ENCODE measurements at places on chromosomes 3 and 15.

- peak overlapping the region; percentile 97 for H3K4me3 ChIP-seq
- no peak overlapping the region for H3K27ac ChIP-seq
- peaks cover 55% of the 10 kb centered on the region for H3K36me3 ChIP-seq
- peaks cover 4% of the 10 kb centered on the region for H3K27me3 ChIP-seq
- peaks cover 22% of the 10 kb centered on the region for H3K4me1 ChIP-seq
- DNase-seq: no peak
Measured at GRCh38 chr15:51969728-51970127, 1.9 kb downstream of the LEO1 start.

DNA sequence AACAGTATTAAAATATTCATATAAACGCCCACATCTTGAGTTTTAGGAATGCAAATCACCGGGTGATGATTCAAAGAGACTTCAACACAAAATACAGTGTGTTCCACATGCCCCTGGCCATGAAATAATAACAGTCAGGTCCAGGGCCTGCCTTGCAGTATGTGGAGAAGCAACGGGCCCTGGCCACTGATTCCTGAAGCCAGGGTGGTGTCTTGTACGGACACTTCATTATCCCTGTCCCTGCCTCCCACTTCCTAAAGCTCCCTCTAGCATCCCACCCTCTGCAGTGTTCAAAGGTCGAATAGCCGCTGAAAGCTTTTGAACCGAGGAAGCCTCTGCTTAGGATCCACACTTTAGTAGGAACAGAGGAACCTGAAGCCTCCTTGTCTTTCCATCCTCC is 50.4 kb upstream of the PCSK6 start:
- H3K4me1 ChIP-seq: peaks cover 20% of the 10 kb centered on the region
- no peak overlapping the region for H3K4me3 ChIP-seq
- H3K27ac ChIP-seq: no peak overlapping the region
- peaks cover 4% of the 10 kb centered on the region for H3K27me3 ChIP-seq

GRCh38 chr15:90869140-90869541 is 753 bp downstream of the FURIN start:
- no peak overlapping the region for H3K27ac ChIP-seq
- no peaks in the 10 kb centered on the region for H3K36me3 ChIP-seq
- H3K27me3 ChIP-seq: peaks cover 3% of the 10 kb centered on the region
- DNase-seq: no peak

- peaks cover 70% of the 10 kb centered on the region for H3K36me3 ChIP-seq
- no peak overlapping the region for H3K4me3 ChIP-seq
- no peak overlapping the region for H3K27ac ChIP-seq
- no peaks in the 10 kb centered on the region for H3K27me3 ChIP-seq
Measured at GRCh38 chr3:11410564-11410963, 138.4 kb downstream of the ATG7 start.

DNA sequence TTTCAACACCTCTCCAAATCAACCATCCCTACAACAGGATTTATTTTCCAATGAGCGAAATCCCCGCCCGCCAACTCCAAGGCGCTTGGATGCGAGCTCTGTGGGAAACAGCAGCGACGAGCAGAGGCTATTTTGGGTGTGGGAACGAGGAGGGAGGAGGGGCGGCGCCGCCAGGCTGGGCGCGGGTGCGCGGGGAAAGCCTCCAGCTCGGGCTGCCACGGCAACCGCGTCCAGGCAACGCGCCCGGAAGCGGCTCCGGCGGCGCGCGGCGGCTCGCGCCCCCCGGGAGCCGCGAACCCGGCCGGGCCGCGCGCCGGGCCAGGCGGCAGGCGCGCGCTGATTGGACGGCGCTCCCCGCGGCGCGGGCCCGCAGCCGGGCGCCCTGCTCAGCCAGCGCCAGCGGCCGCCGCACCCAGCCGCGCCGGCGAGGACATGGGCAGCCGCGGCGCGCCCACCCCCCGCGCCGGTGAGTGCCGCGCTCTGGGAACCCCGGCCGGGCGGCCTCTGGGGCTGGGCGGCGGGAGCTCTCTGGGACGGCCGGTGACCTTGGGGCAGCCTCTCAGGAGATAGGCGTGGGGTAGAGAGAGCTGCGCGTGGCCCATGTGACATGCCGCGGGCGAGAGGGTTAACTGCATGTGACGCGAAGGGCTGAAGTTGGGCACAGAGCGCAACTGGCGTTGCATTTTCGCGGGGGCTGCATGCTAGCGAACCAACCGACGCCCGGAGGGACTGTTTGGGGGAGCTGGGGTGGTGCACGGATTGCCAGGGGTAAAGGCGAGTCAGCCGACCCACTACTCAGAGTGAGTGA is at the start of gene FAM81A:
Gene FAM81A (plus strand): TSS at position 370 of the 808 bp plus-strand sequence. CDS start 20,441 bp downstream, outside the sequence.
- no peaks in the 10 kb centered on the region for H3K36me3 ChIP-seq
- peaks cover 14% of the 10 kb centered on the region for H3K4me1 ChIP-seq
- H3K27me3 ChIP-seq: peaks cover 85% of the 10 kb centered on the region

GRCh38 chr15:40832903-40833302 is 4.4 kb upstream of the PPP1R14D start:
- H3K27ac ChIP-seq: no peak overlapping the region
- DNase-seq: no peak
- H3K27me3 ChIP-seq: peaks cover 4% of the 10 kb centered on the region
- peaks cover 10% of the 10 kb centered on the region for H3K4me1 ChIP-seq
- no peak overlapping the region for H3K4me3 ChIP-seq

DNA sequence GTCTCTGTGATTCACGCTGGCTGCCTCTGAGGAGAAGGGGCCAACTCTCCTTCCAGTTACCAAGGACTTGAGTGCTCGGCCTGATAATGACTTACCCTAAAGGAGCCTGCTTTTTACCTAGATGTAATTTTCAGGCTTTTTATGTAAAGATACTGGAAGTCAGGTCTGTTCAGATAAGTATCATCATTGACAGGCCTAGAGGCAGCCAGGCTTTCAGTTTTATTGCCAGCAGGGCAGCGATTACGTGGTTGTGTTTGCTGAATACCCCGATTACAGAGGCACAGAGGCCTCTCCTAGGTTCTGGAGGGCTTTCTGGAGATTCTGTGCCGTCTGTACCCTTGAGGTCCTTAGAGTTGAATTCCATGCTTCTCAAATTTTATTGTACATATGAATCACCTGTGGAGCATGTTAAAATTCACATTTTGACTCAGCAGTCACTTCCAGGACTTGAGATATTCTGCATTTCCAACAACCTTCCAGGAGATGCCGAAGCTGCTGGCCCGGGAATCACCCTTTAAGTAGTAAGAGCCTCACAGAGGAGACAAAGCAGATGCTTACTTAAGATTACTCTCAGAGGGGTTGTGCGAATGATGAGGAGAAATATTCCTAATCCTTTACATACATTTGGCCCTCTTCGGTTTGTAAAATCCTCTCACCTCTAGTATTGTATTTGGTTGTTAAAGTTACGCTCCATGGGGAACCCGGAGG is 160.1 kb upstream of the BHLHE40 start:
- peaks cover 99% of the 10 kb centered on the region for H3K36me3 ChIP-seq
- H3K4me3 ChIP-seq: no peak overlapping the region
- peaks cover 10% of the 10 kb centered on the region for H3K27me3 ChIP-seq
- DNase-seq: no peak
- H3K4me1 ChIP-seq: peaks cover 26% of the 10 kb centered on the region

DNA sequence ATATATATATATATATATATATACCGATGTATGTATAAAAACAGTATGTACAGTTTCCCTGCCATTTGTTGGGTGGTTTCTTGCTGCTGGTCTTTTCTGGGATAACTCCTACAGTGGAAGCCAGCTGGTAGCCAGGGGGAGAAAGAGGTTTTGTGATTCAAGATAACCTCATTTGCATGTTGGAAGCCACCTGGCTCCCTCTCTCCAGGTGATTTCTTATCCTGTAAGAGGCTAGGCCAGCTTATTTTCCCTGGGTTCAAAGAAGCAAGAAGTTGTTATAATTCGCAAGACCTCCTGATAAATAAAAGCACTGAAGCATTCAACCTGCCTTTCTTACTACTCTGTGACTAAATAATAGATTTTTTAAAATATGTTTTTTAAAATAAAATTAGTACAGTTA is 443.3 kb downstream of the VGLL3 start:
- no peaks in the 10 kb centered on the region for H3K27me3 ChIP-seq
- H3K4me1 ChIP-seq: no peaks in the 10 kb centered on the region
- H3K4me3 ChIP-seq: no peak overlapping the region
- H3K27ac ChIP-seq: no peak overlapping the region

GRCh38 chr15:93515256-93516051 is 426.4 kb upstream of the RGMA start:
- DNase-seq: no peak
- H3K27me3 ChIP-seq: peaks cover 9% of the 10 kb centered on the region
- no peak overlapping the region for H3K4me3 ChIP-seq
- no peaks in the 10 kb centered on the region for H3K36me3 ChIP-seq

DNA sequence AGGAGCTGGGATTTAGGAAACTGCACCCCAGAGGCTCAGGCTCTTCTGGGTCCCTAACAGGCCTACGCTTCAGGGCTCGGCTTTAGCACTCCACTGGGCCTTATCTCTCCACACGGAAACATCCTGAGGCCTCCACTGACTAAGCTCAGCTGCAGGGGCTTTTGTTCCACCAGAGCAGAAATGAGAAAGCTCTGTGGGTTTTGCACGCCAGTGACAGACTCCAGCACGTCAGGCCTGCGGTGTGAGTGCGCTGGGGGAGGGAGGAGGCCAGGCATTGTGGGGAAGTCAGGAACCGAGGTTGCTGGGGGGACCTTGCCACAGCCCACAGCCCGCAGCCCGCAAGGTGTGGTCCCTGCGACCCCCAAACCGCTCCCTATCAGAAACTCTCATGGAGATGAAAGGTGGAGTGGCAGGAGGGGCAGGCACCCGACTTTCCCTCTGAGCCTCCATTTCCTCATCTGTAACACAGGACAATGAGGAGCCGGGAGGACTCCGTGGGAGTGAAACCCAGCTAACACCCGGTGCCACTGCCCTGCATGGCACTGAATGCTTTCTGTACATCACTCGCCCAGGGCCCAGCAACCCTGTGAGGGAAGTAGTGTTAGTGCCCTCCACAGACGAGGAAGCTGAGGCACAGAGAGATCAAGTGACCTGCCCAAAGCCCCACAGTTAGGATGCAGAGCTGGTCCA is 106.5 kb downstream of the TPRA1 start:
- DNase-seq: no peak
- H3K27me3 ChIP-seq: peaks cover 11% of the 10 kb centered on the region
- H3K4me3 ChIP-seq: no peak overlapping the region
- H3K4me1 ChIP-seq: peaks cover 17% of the 10 kb centered on the region
- no peak overlapping the region for H3K27ac ChIP-seq

GRCh38 chr3:141828890-141829289 is 47.6 kb upstream of the ATP1B3 start:
- no peak overlapping the region for H3K4me3 ChIP-seq
- peaks cover 9% of the 10 kb centered on the region for H3K27me3 ChIP-seq
- H3K27ac ChIP-seq: no peak overlapping the region
- no peaks in the 10 kb centered on the region for H3K4me1 ChIP-seq
- DNase-seq: peak; percentile 13

DNA sequence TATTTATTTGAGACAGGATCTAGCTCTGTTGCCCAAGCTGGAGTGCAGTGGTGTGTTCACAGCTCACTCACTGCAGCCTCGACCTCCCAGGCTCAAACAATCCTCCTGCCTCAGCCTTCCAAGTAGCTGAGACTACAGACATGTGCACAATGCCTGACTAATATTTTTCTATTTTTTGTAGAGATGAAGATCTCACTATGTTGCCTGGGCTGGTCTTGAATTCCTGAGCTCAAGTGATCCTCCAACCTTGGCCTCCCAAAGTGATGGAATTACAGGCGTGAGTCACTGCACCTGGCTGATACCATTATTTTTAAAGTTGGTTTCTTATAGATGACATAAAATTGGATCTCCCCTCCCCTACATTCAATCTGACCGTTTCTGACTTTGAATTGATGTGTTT is 139.5 kb upstream of the RGMA start:
- DNase-seq: no peak
- peaks cover 5% of the 10 kb centered on the region for H3K4me1 ChIP-seq
- peaks cover 3% of the 10 kb centered on the region for H3K27me3 ChIP-seq
- H3K36me3 ChIP-seq: peaks cover 16% of the 10 kb centered on the region

GRCh38 chr15:73941449-73941848 is 15.2 kb downstream of the LOXL1 start:
- peaks cover 3% of the 10 kb centered on the region for H3K27me3 ChIP-seq
- peaks cover 57% of the 10 kb centered on the region for H3K4me1 ChIP-seq

- no peaks in the 10 kb centered on the region for H3K27me3 ChIP-seq
- DNase-seq: no peak
- H3K36me3 ChIP-seq: peaks cover 56% of the 10 kb centered on the region
- H3K4me1 ChIP-seq: no peaks in the 10 kb centered on the region
- no peak overlapping the region for H3K27ac ChIP-seq
- no peak overlapping the region for H3K4me3 ChIP-seq
Measured at GRCh38 chr15:48486228-48486627, 155.0 kb downstream of the DUT start.

- H3K36me3 ChIP-seq: no peaks in the 10 kb centered on the region
- H3K4me1 ChIP-seq: peaks cover 15% of the 10 kb centered on the region
- H3K4me3 ChIP-seq: no peak overlapping the region
- DNase-seq: no peak
Measured at GRCh38 chr3:29452934-29453283, 172.0 kb downstream of the RBMS3 start.

DNA sequence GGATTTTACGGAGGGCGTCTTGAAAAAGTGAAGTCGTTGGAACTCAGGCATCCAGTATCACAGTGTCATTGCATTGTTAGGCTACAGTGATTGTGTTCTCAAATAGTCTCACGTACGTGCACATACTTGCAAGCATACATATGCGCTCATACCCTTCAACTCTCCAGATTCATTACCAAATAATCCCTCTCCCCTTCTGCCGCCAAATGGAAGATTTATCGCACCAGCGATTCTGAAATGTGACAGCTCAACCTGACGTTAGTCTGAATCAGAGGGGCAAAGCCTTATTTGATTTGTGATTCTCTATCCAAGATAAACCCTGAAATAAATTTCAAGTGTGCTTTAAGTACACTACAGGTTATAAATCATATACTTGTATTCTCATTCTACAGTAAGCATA is 119.4 kb downstream of the GADL1 start:
- no peaks in the 10 kb centered on the region for H3K27me3 ChIP-seq
- no peaks in the 10 kb centered on the region for H3K36me3 ChIP-seq
- H3K4me3 ChIP-seq: no peak overlapping the region
- H3K4me1 ChIP-seq: peaks cover 20% of the 10 kb centered on the region

DNA sequence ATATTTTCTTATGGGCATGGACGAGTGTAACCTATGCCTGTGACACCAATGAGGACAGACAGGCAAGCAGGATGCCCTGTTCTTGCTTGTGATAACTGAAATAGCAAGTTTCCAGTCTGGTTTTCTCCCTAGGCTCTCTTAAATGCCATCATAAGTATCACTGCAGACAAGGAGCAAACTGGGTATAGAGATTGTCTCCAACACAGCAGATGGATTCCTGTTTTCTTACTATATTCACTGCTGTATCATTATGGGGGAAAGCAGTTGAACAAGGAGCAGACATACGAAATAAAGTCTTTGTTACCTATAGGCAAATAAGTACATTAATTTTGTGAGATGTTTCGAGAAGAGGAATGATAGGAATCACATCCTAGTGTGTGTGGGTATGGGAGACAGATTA is 178.0 kb upstream of the TBL1XR1 start:
- H3K36me3 ChIP-seq: peaks cover 15% of the 10 kb centered on the region
- H3K4me1 ChIP-seq: peaks cover 58% of the 10 kb centered on the region
